ENCODE measurements at places on chromosomes 5 and 9.
A peak's percentile ranks its signal among the peaks of the same experiment; 100 is the strongest.

DNA sequence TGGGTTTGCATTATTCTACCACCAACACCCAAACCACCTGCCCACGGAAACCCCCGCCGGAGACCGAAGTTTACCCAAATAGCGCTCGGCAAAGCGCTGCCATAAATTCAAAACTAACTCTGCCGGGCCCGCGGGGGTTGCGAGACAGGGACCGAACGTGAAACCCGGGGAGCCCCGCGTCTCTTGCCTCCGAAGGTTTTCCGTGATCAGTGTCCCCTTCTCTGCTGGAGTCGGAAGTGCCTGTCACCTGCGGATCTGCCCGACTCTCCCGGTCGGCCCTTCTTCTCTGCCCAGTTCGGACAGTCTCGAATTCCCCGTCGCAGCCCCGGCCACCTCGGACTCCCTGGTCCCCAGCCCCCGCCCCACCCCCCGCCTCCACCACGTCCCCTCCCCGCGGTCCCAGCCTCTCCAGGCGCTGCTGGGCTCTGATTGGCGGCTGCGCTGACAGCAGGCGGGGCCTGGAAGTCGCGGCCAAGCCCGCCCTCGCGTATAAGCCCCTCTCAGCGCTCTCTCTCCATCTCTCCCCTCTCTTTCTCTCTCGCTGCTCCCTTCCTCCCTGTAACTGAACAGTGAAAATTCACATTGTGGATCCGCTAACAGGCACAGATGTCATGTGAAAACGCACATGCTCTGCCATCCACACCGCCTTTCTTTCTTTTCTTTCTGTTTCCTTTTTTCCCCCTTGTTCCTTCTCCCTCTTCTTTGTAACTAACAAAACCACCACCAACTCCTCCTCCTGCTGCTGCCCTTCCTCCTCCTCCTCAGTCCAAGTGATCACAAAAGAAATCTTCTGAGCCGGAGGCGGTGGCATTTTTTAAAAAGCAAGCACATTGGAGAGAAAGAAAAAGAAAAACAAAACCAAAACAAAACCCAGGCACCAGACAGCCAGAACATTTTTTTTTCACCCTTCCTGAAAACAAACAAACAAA, at the start of gene RORB:
Gene RORB, plus strand, starts transcription at position 517 of the 929 bp plus-strand sequence. CDS start 642 bp downstream, outside the sequence.
- peak; percentile 55 for DNase-seq

- DNase-seq, result no peak
These were observed 75.9 kb downstream of the NMUR2 start for GRCh38 chr5:152329207-152329606.

DNA sequence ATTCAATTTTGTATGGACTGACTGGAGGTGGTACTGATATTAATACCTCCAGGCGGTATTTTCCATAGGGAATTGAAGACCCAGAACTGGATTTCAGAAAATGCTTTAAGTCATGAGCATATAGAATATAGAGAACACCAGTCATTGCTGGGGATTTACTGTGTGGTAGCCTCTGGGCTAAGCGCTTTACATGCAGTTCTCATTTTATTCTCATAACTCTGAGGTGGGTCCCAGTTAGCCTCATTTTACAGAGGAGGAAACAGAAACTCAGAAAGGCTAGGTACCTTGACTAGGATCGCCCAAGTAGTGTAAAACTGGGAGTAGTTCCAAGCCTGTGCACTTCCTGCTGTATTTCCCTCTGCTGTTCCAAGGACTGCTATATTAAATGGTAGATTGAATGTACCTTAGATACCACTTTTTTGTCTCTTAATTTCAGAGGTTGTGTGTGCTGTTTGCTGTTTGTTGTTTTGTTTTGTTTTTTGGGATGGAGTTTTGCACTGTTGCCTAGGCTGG, 13.8 kb downstream of the SLC44A1 start:
- DNase-seq, result no peak

GRCh38 chr9:109599131-109599530, 101.0 kb upstream of the PTPN3 start:
- no peak for DNase-seq

All from activated CD4-positive, alpha-beta T cell treated with anti-CD3 and anti-CD28 coated beads, Interleukin-2, Interleukin-6, amounts not matched to agents 100 ng/mL and 50 ng/mL, durations not matched to agents 16 hours and 8 hours (primary cell).